ENCODE measurements at places on chromosomes 4 and X. TPM values are rescaled to one million over a fixed set of nuclear protein-coding genes. Genes with fewer than 3 reads are reported as not detected.

The TMEM156 gene
- total RNA-seq, result 29.4 TPM

The SLC26A1 gene
- 0.49 TPM for total RNA-seq

The SYNPO2 gene
- 0.26 TPM for total RNA-seq

DNA sequence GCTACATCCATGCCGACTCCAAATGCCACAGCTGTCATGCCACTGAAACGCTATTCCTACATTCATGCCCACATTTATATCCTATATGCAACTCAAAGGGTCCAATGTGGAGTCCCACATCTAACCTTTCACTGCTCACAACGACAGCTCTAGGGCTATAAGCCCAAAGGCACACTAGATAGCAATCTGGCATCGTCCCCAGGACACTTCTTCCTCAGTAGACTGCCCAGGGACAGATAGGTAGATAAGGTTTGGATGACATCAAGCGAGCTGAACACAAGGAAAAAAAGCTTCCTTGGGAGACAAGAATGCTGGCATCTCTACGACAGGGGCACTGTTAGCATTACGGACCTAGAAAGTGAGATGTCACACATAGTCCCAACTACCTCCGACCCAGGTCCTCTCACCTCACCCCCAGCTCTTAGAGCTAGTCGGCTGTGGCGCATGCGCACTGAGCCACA is 685 bp downstream of the RAB9B start:
- DNase-seq, result no peak

- DNase-seq, result no peak
These were observed 311.2 kb downstream of the DHX15 start for GRCh38 chr4:24273136-24273535.

DNA sequence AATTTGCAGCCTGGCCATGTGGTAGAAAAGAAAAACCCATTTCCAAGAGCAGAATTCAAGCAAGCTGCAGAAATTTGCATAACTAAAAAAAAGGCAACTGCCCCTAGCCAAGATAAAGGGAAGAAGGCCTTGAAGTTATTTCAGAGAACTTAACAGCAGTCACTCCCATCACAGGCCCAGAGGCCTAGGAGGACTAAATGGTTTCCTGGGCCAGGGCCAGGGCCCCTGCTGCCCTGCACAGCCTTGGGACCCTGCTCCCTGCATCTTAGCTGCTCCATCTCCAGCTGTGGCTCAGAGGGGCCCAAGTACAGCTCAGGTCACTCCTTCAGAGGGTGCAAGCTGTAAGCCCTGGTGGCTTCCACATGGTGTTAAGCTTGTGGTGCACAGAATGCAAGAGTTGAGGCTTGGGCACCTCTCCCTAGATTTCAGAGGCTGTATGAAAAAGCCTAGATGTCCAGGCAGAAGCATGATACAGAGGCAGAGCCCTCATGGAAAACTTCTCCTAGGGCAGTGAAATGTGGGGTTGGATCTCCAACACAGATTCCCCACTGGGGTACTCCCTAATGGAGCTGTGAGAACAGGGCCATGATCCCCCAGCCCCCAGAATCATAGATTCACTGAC is 6.7 kb upstream of the MID2 start:
- DNase-seq, result no peak

- DNase-seq, result no peak
These were observed 62.0 kb downstream of the HTRA3 start for GRCh38 chr4:8331575-8331955.

DNA sequence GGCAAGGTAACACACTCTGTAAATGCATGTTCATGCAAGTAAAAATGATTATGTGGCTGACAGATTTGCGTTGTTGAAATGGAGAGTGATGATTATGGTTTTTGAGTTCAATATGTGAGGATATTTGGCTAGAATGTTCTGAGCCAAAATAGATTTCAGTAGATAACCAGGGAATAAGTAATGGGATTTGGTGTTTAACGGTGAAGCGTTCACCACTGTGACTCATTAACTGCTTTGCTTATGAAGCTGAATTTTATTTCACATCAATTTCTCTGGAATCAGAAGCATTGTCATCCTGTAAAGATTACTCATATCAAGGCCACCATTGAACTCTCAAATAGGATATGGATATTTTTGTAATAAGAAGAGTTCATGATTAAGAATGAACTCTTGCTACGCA is 11.7 kb downstream of the AFP start:
- no peak for DNase-seq

DNA sequence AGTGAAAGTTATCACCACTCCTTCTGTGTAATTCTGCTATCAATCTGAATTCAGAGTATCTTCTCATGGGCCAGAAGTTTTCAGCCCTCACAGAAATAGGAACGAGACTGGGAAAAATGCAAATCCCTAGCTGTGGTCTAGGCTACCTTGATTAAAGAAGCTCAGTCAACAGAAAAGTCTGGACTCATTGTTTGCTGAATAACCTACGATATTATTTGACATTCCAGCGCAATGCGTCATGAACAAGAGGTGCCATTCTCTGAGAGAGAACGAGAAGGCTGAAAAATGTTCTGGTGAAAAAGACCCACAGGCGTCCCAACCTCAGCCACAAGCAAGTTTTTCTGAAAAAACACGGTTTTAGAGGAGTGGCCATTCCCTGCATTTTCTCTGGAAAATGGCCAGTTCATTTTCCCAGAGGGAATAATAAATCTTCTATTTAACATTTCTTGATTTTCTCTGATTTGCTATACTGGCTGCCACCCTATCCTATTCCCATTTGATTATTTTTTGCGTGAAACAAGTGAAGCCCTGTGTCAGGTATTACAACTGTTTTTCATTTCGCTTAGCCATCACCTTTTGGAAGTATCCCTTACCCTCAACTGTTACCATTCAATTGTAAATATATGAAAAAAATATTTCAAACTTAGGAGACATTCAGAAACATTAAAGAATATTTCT is 1117.6 kb upstream of the PRKX start:
- no peak for DNase-seq

DNA sequence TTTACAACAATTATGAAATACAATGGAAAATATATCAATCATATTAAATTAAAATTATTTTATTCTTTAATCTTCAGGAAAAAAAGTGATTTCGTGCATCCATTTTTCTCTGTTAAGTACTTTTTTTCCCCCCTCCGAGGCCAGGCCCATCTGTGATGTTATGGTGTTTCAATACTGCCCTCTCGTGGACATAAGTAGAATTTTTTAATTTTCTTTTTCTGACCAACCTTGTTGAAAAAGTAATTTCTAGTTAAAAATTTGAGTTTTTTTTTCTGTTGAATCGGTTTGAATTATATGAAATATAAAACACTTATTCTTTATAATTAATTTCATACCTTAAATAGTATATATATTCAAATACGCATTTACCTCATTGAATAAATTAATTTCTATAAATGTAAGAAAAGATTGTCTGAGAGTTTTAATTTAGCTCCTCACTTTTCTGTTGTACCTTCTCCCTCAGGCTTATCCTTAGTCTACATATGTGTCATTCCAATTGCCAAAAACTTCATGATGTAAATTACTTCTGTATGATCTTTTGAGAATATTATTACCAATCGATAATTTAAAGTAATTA is 175.8 kb upstream of the TECRL start:
- no peak for DNase-seq

DNA sequence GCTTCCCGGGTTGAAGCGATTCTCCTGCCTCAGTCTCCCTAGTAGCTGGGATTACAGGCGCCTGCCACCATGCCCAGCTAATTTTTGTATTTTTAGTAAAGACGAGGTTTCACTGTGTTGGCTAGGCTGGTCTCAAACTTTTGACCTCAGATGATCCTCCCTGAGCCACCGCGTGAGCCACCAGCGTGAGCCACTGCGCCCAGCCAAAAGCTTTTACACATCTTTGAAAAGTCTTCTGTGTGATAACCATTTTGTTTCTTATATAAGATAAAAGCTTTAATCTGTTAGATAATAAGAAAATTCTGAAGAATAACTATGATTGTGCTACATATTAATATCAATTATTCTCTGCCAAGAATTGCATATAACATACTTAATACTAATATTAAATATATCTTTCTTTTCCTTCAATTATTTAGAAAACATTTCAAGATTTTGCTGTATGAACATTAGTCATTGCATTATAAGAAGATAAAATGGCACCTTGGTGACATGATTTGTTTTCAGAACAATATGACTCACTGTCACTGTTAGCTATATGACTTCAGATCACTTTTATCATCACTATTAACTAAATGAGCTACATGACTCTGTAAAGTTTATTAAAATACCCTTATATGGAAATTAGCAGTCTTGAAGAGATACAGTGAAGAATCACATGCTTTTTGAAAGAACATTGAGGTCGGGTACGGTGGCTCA is 33.4 kb downstream of the RUFY3 start:
- no peak for DNase-seq

- DNase-seq, result no peak
These were observed 39.6 kb upstream of the GPR78 start for GRCh38 chr4:8540586-8540985.

DNA sequence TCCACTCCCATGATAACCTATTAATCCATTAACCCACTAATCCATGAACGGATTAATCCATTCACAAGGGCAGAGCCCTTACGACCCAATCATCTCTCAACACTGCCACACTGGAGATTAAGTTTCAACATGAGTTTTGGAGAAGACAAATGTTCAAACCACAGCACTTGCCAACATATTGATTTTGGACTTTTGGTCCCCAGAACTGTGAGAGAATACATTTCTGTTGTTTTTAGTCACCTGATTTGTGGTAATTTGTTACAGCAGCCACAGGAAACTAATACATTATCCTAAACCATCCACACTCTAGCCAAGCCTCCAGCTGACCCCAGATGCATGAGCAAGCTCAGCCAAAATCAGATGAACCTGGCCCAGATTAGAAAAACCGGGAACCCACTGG is 22.4 kb downstream of the SEC24D start:
- DNase-seq, result no peak

DNA sequence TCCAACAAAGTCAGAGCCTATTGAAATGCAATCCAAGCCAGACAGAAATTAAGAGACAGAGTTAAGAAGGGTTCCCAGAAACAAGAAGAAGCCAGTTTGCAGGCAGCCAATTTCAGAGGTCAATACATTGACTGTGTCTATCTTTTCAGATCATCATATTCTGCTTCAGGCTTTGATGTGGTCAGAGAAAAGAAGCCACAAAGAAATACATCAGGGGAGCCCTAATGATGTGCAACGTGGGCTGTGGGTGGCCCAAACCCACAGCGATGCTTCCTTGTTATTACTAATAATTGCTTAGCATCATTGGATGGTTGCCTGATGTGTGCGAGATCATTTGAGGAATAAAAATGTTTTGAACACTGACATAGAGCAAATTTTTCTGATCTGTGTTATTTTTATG is 99.0 kb upstream of the DUSP21 start:
- DNase-seq, result no peak

DNA sequence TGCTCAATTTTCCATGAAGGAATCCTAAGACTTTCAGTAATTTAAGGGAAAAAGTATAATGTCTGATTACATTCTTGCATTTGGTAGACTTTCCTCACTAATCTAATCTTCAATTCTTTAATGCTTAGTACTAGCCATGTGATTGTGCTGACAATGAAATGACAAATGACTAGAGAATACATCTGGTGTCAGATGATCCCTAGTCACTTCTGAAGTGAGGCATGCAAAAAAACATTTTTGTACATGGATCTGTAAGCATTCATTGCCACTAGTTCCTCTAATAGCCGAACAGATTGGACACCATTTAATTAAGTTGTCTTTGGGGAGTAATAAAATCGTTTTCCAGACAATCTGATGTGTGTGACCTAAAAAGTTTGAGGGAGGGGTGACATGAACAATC is 62.7 kb upstream of the NRK start:
- no peak for DNase-seq

- DNase-seq, result no peak
These were observed 21.9 kb upstream of the MAD2L1 start for GRCh38 chr4:120088507-120088906.

DNA sequence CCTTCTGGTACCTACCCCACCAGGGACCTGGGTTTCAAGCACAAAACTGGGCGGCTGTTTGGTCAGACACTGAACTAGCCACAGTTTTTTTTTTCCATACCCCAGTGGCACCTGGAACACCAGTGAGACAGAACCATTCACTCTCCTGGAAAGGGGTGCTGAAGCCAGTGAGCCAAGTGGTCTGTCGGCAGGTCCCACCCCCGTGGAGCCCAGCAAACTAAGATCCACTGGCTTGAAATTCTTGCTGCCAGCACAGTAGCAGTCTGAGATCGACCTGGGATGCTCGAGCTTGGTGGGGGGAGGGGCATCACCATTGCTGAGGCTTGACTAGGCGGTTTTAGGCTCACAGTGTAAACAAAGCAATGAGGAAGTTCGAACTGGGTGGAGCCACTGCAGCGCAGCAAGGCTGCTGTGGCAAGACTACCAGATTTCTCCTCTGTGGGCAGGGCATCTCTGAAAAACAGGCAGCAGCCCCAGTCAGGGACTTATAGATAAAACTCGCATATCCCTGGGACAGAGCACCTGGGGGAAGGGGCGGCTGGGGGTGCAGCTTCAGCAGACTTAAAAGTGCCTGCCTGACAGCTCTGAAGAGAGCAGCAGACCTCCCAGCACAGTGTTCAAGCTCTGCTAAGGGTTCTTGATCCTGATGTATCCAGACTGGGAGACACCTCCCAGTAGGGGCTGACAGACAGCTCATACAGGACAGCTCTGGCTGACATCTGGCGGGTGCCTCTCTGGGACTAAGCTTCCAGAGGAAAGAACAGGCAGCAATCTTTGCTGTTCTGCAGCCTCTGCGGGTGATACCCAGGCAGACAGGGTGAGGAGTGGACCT is 223.0 kb downstream of the COX18 start:
- no peak for DNase-seq

- no peak for DNase-seq
These were observed 59.3 kb downstream of the IRF2 start for GRCh38 chr4:184415071-184415470.

- DNase-seq, result no peak
These were observed 127.0 kb downstream of the PCDH7 start for GRCh38 chr4:30847167-30847566.

- no peak for DNase-seq
These were observed 16.8 kb downstream of the BTC start for GRCh38 chr4:74777531-74777930.

DNA sequence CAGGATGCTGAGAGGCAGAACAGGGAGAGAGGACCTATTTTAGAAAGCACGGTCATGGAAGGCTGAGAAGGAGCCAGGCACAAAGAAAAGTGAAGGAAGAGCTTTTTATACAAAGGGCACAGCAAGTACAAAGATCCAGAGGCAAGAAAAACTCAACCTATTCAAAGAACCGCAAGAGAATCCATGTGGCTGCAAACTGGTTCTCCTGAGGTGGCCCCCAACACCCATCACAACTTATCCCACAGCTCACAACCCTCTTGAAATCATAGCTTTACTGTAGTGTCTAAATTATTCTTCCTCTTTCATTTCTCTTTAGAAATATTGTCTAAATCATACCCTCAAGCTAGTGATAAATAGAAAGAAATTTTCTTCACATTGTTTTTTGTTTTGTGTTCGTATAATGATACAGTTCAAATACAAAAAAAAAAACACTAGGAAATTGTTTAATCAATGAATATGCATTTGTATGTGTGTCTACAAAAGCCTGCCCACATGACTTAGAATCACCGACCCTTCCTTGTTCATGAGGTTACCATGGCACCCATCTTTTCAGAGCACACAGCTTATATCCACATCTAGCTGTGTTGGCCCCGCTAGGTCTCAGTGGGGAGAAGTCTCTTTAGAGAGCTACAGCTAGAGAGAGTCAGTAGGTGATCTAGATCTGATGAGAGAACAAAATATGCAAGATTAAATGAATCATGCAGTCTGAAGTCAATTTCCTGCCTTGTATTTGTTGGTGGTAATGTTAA is 126.9 kb upstream of the DCLK2 start:
- no peak for DNase-seq

All from activated T-helper 1 cell treated with anti-CD3 and anti-CD28 coated beads, Interleukin-12 subunit alpha, Interleukin-12 subunit beta, Interleukin-2, Interleukin-4 antibody, amounts not matched to agents 30 ng/mL and 10 ng/mL and 1 ng/mL, durations not matched to agents 14 hours and 24 hours and 36 hours (primary cell).